Activated CD8-positive, alpha-beta memory T cell treated with anti-CD3 and anti-CD28 coated beads, Interleukin-2, amount 10 ng/mL, durations not matched to agents 7 days and 5 days (primary cell): ENCODE measurements at places on chromosomes 13 and 19. TPM values are rescaled to one million over a fixed set of nuclear protein-coding genes. Genes with fewer than 3 reads are reported as not detected.

The KLF1 gene
- 0.45 TPM for total RNA-seq

The SF3A2 gene
- total RNA-seq: 167 TPM

The ZNF98 gene
- not detected for total RNA-seq

The ZNF304 gene
- total RNA-seq: 10.2 TPM

The SLITRK6 gene
- not detected for total RNA-seq

The STOML3 gene
- total RNA-seq: not detected

The ZNF525 gene
- 13.6 TPM for total RNA-seq

The PSG2 gene
- total RNA-seq: not detected

The ATP4A gene
- total RNA-seq: not detected

The MYO1F gene
- 250 TPM for total RNA-seq

The CATSPERD gene
- total RNA-seq: not detected

The KLK2 gene
- total RNA-seq: 0.29 TPM

The NAPSA gene
- 8.8 TPM for total RNA-seq

The PGLYRP2 gene
- total RNA-seq: 0.12 TPM

The ZNF846 gene
- total RNA-seq: 9.6 TPM

The ZNF146 gene
- total RNA-seq: 55.1 TPM

The PSG1 gene
- total RNA-seq: not detected

The GARIN5A gene
- total RNA-seq: not detected

The CEBPA gene
- 0.23 TPM for total RNA-seq

The TPP2 gene
- total RNA-seq: 95.7 TPM

The COPE gene
- 251 TPM for total RNA-seq

The EPS8L1 gene
- total RNA-seq: 4.5 TPM

The CGB5 gene
- not detected for total RNA-seq

The GRAMD1A gene
- 127 TPM for total RNA-seq

The NKPD1 gene
- total RNA-seq: 0.14 TPM

The SLC6A16 gene
- 2.5 TPM for total RNA-seq

The BEST2 gene
- total RNA-seq: not detected
